Left lung (tissue), 14 donors: ENCODE measurements at places on chromosomes 6 and 20. TPM values are rescaled to one million over a fixed set of nuclear protein-coding genes. Genes with fewer than 3 reads are reported as not detected.

DZANK1 gene
- 8.1 TPM for polyA plus RNA-seq

DNA sequence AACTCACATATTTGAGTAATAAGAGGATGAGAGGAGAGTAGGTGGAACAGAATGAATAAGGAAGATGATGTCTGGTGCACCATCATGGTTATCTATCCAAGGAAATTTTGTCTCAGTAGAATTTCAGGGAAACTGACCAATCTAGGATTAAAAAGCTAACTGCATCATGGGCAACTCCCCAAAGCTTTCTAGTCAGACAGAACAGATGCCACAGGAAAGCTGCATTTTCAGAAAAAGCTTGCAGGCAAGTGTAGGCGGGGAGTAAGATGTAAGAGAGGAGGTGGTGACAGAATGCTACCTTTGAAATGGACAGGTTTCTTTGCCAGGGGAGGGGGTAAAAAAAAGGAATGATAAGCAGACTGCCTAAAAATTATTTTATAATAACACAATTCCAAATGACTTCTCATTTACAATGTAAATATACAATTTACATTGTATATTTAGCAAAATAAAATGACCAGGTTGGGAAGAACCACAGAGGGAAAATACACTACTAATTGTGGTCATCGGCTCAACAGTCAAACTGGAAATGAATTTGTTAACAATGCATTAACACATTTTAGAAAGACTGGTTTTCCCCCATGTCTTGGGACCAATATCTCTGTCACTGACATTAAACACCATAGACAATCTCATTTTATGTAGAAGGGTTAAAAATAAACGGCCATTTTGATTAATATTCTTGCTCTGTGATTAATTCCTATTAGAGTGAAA, 15.1 kb downstream of the NHSL1 start:
- no peaks in the 10 kb centered on the region for H3K27me3 ChIP-seq
- no peaks in the 10 kb centered on the region for H3K36me3 ChIP-seq
- peaks cover 2% of the 10 kb centered on the region for H3K4me1 ChIP-seq
- DNase-seq, result no peak

DNA sequence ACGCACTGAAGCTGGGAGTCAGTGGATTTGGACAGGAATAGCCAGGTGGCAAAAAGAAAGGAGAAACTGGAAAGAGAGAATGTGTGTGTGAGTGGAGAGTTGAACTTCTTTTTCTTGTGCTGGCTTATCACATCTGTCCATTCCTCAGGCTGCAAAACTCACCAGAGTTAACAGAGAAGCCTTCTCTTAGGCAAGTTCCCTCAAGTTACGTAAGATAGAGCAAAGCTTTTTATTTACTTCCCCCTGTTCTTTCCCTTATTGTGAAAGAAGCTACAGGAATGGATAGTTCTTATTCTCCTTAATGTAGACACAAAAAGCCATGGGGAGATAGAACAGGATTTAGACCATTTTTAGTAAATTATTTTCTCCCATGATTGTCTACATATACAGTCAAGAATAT, 188.6 kb downstream of the BMP2 start:
- H3K4me1 ChIP-seq, result peaks cover 7% of the 10 kb centered on the region
- H3K27me3 ChIP-seq, result no peaks in the 10 kb centered on the region
- no peak overlapping the region for H3K4me3 ChIP-seq
- DNase-seq, result no peak
- no peaks in the 10 kb centered on the region for H3K36me3 ChIP-seq

GRCh38 chr20:49608752-49609670, 41.1 kb upstream of the PTGIS start:
- H3K27me3 ChIP-seq, result peaks cover 9% of the 10 kb centered on the region
- H3K4me3 ChIP-seq, result no peak overlapping the region
- peak; percentile 61 for DNase-seq
- H3K27ac ChIP-seq, result no peak overlapping the region
- peaks cover 9% of the 10 kb centered on the region for H3K4me1 ChIP-seq

GRCh38 chr20:12594410-12595088, 414.2 kb upstream of the SPTLC3 start:
- no peak for DNase-seq
- no peaks in the 10 kb centered on the region for H3K4me1 ChIP-seq
- H3K27me3 ChIP-seq, result no peaks in the 10 kb centered on the region
- H3K36me3 ChIP-seq, result no peaks in the 10 kb centered on the region
- no peak overlapping the region for H3K27ac ChIP-seq
- no peak overlapping the region for H3K4me3 ChIP-seq

DNA sequence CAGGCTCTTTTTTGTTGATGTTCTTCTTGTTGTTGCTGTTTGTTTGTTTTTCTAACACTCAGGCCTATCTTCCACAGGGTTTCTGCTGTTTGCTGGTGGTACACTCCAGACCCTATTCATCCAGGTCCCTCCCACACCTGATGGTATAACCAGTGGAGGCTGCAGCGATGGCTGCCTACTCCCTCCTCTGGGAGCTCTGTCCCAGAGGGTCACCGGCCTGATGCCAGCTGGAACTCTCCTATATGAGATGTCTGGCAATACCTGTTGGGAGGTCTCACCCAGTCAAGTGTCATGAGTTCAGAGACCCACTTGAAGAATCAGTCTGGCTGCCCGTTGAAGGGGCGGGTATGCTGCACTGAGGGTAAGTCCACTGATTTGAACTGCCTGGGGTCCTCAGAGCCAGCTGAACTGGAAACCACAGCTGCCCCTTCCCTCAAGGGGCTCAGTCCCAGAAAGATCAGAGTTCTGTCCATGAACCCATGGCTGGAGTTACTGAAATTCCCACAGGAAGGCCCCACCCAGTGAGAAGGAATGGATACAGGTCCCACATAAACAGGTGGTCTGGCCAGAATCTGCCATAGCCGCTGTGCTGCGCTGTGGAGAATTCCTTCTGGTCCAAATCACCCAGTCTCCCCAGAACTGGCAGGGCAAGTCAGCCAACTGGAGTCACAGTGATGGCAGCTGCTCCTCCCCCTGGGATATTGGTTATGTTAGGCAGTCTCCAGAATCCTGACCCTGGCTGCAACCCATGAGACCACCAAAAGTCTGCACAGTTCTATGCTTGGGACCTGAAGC, 664.4 kb downstream of the FRK start:
- no peaks in the 10 kb centered on the region for H3K4me1 ChIP-seq
- H3K27ac ChIP-seq, result no peak overlapping the region
- DNase-seq, result no peak
- no peaks in the 10 kb centered on the region for H3K36me3 ChIP-seq
- no peak overlapping the region for H3K4me3 ChIP-seq

- peaks cover 6% of the 10 kb centered on the region for H3K4me1 ChIP-seq
- H3K27ac ChIP-seq, result no peak overlapping the region
- no peaks in the 10 kb centered on the region for H3K27me3 ChIP-seq
- H3K36me3 ChIP-seq, result peaks cover under 1% of the 10 kb centered on the region
- DNase-seq, result no peak
Measured at GRCh38 chr6:5541751-5542432, 280.6 kb downstream of the FARS2 start.

GRCh38 chr6:141290941-141291721, 841.6 kb upstream of the GJE1 start:
- no peaks in the 10 kb centered on the region for H3K36me3 ChIP-seq
- no peaks in the 10 kb centered on the region for H3K27me3 ChIP-seq
- no peak overlapping the region for H3K27ac ChIP-seq

GRCh38 chr20:9022376-9022775, 46.5 kb upstream of the PLCB4 start:
- no peaks in the 10 kb centered on the region for H3K27me3 ChIP-seq
- no peak overlapping the region for H3K4me3 ChIP-seq
- DNase-seq, result no peak
- no peaks in the 10 kb centered on the region for H3K36me3 ChIP-seq
- no peak overlapping the region for H3K27ac ChIP-seq

DNA sequence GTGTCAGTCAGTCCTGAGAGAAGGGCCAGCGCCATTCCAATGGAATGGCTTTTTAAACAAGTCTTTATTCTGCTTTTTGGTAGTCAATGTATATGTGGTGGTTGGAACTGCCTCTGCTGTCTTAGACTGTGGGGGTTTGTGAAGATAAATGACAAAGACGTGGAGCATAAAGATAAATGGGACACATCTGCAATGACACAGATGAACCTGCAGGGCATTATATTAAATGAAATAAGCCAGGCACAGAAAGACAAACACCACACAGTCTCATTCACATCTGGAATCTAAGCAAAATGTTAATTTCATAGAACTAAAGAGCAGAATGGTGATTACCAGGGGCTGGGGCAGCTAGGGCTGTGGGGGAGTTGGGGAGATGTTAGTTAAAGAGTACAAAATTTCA, 912.8 kb upstream of the MAN1A1 start:
- no peaks in the 10 kb centered on the region for H3K4me1 ChIP-seq
- no peak for DNase-seq
- H3K27ac ChIP-seq, result no peak overlapping the region
- no peak overlapping the region for H3K4me3 ChIP-seq
- H3K36me3 ChIP-seq, result no peaks in the 10 kb centered on the region
